ENCODE measurements at places on chromosomes 5 and 9.

DNA sequence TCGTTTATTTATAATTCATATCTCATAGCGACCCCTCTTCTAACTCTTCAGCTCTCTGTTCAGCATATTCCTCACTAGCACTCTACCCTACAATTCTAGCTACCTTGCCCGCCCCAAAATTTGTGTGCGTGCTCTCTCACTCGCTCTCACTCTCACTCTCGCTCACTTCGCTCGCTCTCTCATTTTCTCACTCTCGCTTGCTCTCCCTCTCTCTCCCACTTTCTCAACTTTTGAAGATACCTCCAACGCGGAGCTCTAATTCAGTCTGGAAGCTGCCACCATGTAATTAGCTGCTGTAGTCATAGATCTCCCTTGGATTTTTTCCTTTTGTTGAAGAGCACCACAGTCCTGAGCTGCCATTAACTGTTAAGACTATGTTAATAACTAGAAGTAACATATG, 30.4 kb downstream of the GPR21 start:
- no peak for DNase-seq

DNA sequence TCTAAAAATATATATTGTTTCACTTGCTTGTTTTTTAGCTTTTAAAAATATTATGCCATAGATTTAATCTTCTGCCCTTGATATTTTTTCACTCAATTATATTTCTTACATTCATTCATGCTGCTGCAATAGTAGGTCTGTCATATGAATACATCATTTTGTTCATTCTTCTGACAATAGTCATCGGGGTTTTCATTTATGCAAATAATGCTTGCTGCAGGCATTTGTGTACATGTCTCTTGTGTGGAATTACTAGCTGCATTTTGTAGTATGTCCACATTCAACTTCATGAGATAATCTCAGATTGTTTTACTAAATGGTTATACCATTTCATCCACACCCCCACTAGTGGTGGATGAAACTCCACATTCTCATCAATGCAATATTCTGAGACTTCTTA, 5.3 kb upstream of the PLPP1 start:
- DNase-seq: no peak

DNA sequence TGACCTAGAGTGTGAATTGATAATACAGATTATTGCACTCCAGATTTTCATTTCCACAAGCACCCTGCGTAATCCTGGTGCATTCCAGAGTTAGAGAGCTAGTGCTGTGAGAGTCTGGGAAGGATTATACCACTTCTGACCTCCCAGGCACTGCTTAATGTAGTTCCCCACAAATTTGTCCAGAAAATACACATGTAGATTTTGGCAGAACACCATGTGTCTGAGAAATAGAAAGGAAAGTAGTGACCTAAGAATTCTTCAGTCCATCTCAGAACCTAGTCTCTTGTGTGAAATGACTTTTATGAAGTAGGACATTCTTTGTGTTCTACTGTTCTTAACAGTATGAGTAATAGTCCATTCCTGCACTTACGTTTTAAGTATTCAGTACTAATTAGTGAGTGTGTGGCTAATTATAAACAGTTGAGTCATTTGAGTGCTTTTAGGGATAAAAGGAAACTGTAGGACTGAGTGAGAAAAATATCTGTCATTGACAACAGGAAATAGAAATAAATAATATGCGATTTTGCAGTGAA, 27.8 kb upstream of the PTPDC1 start:
- no peak for DNase-seq

- DNase-seq: no peak
Measured at GRCh38 chr5:132438917-132439316, 51.7 kb downstream of the IRF1 start.

DNA sequence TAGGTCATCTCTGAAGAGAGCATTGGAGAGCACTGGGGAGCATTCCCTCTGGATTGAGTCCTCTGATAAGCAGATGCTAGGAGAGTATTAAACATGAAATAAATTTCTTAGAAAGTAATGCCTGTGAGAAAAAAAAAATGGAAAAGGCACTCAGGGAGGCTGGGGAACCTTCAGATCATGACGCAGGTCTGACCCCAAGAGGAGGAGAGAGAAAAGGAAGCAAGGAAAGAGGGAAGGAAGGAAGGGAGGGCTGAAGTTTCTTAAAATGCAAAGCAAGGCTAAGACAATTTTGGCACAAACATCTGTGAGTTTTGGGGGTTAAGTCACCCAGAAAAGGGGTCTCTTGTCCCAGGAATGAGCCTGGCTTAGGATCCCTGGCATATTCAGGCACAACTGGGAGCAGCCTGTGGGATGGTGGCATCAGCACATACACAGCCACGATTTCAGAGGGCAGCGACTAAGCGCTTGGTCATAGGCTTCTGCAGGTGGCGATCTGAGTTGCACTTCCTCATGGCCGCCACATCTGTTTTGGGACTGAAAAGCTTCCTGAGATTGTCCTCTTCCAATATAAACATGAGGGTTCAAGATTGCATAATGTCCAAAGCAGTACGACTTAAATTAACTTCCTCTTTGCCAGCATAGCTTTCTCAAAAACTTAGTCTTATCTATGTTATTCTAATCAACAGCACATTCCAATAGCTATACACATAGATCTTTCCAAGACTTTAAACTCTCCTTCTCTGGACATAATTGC, 692.7 kb downstream of the DNAH5 start:
- no peak for DNase-seq

- DNase-seq: no peak
Measured at GRCh38 chr9:12631866-12632265, 61.3 kb upstream of the TYRP1 start.

DNA sequence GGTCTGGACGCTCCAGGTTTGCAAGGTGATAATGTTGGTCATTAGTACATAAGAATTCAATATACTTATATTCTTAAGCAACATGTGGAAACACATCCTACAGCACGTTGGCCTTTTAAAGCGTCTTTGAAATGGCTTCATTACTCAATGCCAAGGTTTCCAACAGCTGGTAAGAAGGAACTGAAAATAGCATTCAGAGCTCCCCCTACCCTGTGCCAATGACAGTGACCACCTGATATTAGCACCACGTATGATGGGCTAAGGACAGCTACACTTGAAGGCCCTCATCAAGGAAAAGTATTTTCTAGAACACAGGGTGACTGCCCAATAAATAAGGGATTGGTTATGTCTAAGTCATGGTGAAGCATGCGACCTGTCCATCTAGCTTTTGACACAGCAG, 9.9 kb downstream of the ZNF622 start:
- DNase-seq: no peak

- DNase-seq: no peak
Measured at GRCh38 chr5:172793577-172794488, 22.8 kb upstream of the DUSP1 start.

DNA sequence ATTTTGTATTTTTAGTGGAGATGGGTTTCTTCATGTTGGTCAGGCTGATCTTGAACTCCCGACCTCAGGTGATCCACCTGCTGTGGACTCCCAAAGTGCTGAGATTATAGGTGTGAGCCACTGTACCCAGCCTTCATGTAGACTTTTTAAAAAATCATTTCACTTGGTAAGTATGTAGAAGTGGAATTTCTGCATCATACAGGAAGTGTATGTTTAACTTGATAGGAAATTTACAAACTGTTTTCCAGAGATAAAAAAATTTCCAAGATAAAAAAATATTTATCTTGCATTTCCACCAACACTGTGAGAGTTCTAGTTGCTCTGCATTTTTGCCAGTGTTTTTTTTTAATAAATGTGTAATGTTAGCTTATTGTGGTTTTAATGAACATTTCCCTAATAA, 155.8 kb downstream of the ZNF608 start:
- DNase-seq: no peak

GRCh38 chr5:51028394-51028793, 354.9 kb upstream of the ISL1 start:
- no peak for DNase-seq

Measured in thoracic aorta (tissue), 2 donors.